ENCODE measurements at places on chromosomes 5 and 9. TPM values are rescaled to one million over a fixed set of nuclear protein-coding genes. Genes with fewer than 3 reads are reported as not detected.

The DRD1 gene
- total RNA-seq, result not detected

The HSPA5 gene
- total RNA-seq, result 179 TPM

The LRRC70 gene
- total RNA-seq, result 0.64 TPM

DNA sequence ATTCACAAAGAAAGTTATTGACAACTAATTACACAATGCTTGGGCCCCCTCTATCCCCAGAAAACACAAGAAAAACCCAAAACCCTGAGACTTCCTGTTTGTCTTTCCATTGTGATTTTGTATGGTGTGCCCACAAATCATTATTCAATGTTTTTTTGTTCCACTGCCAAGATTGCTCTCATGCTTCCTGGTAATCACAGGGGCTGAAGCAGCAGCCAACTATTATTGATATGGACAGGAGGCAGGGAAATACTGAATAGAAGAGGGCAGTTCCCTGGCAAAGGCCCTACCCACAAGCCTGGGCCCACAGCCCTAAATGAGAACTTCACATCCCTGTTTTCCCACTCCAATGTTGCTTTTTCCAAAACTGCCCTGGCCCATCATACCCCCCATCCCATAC lies 21.5 kb upstream of the RFK start:
- H3K4me3 ChIP-seq, result no peak overlapping the region
- peaks cover 10% of the 10 kb centered on the region for H3K4me1 ChIP-seq
- peaks cover 5% of the 10 kb centered on the region for H3K27me3 ChIP-seq

DNA sequence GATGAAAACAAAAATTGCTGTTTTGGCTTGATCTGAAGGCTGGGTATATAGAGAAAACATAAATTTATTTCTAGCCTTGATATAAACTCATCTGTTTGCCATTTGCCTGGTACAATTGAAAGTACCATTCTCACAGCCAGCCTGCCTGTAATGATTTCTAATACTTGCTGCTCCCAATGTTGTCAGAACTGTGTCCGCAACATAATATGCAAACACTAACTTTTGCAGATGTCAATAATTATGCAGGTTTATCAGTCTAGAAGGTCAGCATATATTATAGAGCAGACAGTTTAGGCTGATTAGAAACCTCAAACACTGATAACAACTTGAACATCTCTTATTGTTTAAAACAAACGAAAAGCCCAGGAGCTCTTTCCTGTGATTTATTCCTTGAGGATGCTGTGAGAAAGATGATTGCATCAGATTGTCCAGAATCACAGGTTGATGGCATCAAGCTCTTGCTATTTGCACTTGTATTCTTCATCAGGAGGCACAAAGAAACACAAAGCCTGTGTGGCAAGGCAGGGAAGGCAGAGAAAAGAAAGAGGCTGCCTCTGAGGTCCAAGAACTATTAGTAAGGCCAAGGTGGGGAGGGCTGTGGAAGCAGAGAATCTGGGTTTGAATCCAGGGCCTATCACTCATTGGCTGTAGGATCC lies 21.4 kb upstream of the HMHB1 start:
- no peaks in the 10 kb centered on the region for H3K36me3 ChIP-seq
- no peak for DNase-seq
- no peak overlapping the region for H3K27ac ChIP-seq
- peaks cover 8% of the 10 kb centered on the region for H3K4me1 ChIP-seq
- H3K27me3 ChIP-seq, result no peaks in the 10 kb centered on the region
- no peak overlapping the region for H3K4me3 ChIP-seq

GRCh38 chr9:83388346-83388745 lies 149.9 kb downstream of the FRMD3 start:
- H3K4me1 ChIP-seq, result no peaks in the 10 kb centered on the region
- no peak overlapping the region for H3K27ac ChIP-seq
- no peak overlapping the region for H3K4me3 ChIP-seq
- DNase-seq, result no peak
- no peaks in the 10 kb centered on the region for H3K36me3 ChIP-seq

Measured in activated CD4-positive, alpha-beta T cell treated with anti-CD3 and anti-CD28 coated beads for 36 hours (primary cell).